Right atrium auricular region (tissue), 2 donors: ENCODE measurements at places on chromosomes 7 and 10.

- H3K4me3 ChIP-seq: no peak overlapping the region
- DNase-seq: no peak
- H3K27me3 ChIP-seq: no peaks in the 10 kb centered on the region
- H3K27ac ChIP-seq: no peak overlapping the region
These were observed 101.5 kb upstream of the RAB11FIP2 start for GRCh38 chr10:118148247-118148646.

- no peak for DNase-seq
- no peaks in the 10 kb centered on the region for H3K4me1 ChIP-seq
- H3K27ac ChIP-seq: no peak overlapping the region
- no peak overlapping the region for H3K4me3 ChIP-seq
- no peaks in the 10 kb centered on the region for H3K27me3 ChIP-seq
These were observed 34.0 kb downstream of the ZDHHC6 start for GRCh38 chr10:112412696-112413095.

- peak; percentile 64 for DNase-seq
- no peaks in the 10 kb centered on the region for H3K4me1 ChIP-seq
- H3K27me3 ChIP-seq: no peaks in the 10 kb centered on the region
- peak overlapping the region; percentile 91 for H3K4me3 ChIP-seq
These were observed 609 bp downstream of the SGPL1 start for GRCh38 chr10:70816220-70816894.

GRCh38 chr7:105019269-105019668 lies 5.3 kb downstream of the KMT2E start:
- no peaks in the 10 kb centered on the region for H3K36me3 ChIP-seq
- H3K27ac ChIP-seq: peak overlapping the region; percentile 53
- no peak overlapping the region for H3K4me3 ChIP-seq
